ENCODE measurements at places on chromosomes 5 and 9. TPM values are rescaled to one million over a fixed set of nuclear protein-coding genes. Genes with fewer than 3 reads are reported as not detected.

The SLC25A2 gene
- 0.48 TPM for total RNA-seq

The GRXCR2 gene
- not detected for total RNA-seq

The ZNF883 gene
- total RNA-seq = 0.65 TPM

The EGFLAM gene
- total RNA-seq = under 0.01 TPM

The EIF4E1B gene
- not detected for total RNA-seq

The PIP5KL1 gene
- 0.29 TPM for total RNA-seq

The HAPLN1 gene
- total RNA-seq = not detected

The EPB41L4B gene
- 1.3 TPM for total RNA-seq

The CTSV gene
- 0.67 TPM for total RNA-seq

The ADAMTSL1 gene
- total RNA-seq = 63.9 TPM

The SV2C gene
- total RNA-seq = not detected

The ZNF346 gene
- total RNA-seq = 25.1 TPM

The GABBR2 gene
- 10.3 TPM for total RNA-seq

The COL15A1 gene
- 1.6 TPM for total RNA-seq

The PCDHB14 gene
- total RNA-seq = 0.98 TPM

The TXNDC8 gene
- not detected for total RNA-seq

The GARIN3 gene
- total RNA-seq = not detected

The GRM6 gene
- not detected for total RNA-seq

The MARCOL gene
- not detected for total RNA-seq

The LCN9 gene
- not detected for total RNA-seq

The PROB1 gene
- 7.2 TPM for total RNA-seq

The FGF18 gene
- total RNA-seq = 0.10 TPM

The DIPK1B gene
- 182 TPM for total RNA-seq

The PCDHA10 gene
- 0.19 TPM for total RNA-seq

The GADD45G gene
- not detected for total RNA-seq

The OLFML2A gene
- 1.1 TPM for total RNA-seq

The PCDHGA5 gene
- total RNA-seq = 1.5 TPM

The CTNND2 gene
- total RNA-seq = not detected

The TLX3 gene
- total RNA-seq = not detected

The CNTNAP3B gene
- 163 TPM for total RNA-seq
